ENCODE measurements at places on chromosomes 4 and X.

GRCh38 chr4:1547131-1547855 lies 136.8 kb downstream of the FAM53A start:
- no peak for DNase-seq

GRCh38 chr4:8248091-8248490 lies 21.5 kb upstream of the HTRA3 start:
- no peak for DNase-seq

GRCh38 chrX:133369065-133369464 lies 46.2 kb downstream of the GPC4 start:
- no peak for DNase-seq

DNA sequence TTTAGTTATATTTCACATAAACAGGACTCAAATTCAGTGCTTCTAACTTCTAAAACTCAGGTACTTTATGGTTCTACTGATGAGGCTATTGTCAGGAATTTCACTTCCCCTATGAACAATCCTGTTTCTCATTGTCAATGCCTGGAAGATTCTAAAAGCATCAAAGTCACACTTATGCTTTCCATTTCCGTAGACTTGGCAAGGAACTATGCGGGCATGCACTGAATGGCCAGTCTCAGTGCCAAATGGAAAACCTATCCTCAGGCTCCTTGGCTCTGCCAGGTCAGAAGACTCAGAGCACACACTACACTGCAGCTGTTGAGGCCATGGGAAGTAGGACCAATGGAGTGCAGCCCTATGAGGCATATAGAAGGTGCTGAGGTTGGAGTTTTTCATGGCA lies 97.0 kb upstream of the PTPN13 start:
- no peak for DNase-seq

DNA sequence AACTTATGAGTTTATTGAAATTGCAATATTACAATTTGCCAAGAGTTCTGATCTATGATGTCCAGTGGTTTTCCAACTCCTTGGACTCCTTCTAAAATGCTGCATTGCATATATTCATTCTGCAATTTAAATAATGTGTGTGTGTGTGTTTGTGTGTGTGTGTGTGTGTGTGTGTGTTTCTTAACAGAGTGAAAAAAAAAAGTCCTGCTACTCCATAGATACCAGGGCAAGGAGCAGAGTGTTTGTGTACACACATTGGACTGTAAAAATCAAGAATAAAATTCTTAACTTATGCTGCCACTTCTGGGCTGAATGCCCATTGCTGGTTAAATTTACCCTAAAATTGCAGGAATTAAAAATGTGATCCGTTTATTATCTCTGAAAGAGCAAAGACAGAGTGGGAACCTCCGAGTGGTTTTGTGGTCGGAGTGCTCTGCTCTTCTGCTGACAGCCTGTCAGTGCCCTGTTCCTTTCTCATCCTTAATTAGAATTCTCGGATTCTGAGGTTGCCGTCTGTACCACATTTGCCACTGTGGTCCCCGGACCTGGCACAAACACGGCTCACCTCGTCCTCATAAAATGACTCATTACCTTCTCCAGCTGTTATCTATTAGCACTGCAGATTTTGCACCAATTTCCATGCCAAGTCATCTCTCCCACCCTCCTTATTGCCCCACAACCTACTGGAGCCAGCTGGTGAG lies 355.5 kb downstream of the KCNIP4 start:
- DNase-seq: no peak

- no peak for DNase-seq
These were observed 247.4 kb downstream of the ADGRA3 start for GRCh38 chr4:22268350-22269025.

DNA sequence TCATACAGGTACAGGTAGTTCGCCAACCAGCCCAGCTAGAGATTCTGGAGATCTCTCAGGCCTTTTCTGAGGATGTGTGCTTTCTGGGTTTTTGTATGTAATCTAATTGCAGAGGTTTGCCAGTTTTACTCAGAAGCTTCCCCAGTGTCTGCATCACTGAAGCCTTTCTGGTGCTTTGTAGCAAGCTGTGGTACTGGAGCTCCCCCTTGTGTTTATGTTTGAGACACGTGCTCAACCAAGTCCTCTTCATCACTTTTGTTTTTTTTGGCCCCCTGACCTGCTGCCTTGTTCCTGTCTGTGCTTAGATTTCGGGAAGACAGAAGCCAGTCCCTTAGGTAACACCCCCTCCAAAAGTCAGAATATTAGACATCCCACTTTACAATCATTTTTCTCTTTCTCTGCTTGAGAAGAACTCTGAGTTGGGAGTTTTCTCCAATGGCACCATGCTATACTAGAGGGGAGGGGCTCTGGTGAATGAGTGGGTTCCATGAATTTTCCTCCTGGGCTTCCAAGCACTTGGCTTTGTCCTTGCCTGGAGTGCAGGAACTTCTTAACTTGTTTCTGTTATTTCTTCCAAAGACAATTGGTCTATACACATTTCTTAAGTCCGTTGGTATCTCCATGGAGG lies 128.4 kb upstream of the TBC1D9 start:
- peak; percentile 15 for DNase-seq

DNA sequence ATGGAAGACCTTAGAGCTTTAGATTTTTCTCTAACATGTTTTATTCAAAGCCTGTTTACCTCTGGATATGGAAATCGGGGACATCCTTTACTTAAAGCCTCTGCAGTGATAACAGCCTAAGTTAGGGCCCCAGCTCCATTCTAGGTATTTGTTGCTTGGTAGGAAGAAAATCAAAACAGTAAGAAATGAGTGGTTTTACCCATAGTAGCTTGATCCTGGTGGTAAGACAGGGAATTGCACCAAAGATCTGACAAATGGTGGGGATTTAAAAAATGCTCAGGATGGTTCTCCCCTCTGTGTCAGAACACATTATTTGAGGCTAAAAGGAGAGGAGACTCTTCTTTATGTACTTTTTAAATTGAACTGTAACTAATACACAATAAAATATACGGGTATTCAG lies 52.4 kb downstream of the AFF2 start:
- no peak for DNase-seq

DNA sequence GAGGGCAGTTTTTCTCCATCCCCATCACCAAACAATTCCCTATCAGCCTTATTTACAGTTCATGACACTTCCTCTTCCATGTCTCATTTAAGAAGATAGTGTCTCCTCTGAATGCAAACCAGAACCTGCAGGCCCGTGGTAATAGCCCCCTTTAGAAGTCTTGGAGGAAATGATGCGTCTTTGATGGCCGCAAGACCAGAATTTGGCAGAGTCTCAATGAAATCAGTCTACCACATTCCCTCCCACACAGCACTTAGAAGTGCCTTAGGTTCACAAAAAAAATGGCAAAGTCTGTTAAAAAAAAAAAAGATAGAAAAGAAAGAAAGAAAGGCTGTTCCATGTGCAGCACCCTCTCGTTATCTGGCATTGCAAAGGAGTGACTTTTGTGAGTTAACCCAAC lies 2.1 kb upstream of the KDR start:
- no peak for DNase-seq

DNA sequence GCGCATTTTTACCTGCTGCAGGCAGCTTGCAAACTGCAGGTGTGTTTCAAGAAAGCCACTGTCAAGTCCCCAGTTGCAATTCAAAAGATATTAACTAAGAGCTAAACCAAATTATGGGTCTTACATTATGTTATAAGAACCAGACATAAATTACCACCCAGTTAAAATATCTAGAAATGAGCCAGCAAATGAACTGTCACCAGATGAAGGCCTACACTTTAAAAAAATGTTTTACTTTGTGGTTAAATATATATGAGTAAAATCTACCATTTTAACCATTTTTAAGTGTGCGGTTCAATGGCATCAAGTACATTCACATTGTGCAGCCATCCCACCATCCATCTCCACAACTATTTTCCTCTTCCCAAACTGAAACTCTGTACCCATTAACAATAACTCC lies 32.0 kb upstream of the TMEM131L start:
- no peak for DNase-seq

GRCh38 chr4:3318561-3319021 lies 25.8 kb downstream of the RGS12 start:
- no peak for DNase-seq

DNA sequence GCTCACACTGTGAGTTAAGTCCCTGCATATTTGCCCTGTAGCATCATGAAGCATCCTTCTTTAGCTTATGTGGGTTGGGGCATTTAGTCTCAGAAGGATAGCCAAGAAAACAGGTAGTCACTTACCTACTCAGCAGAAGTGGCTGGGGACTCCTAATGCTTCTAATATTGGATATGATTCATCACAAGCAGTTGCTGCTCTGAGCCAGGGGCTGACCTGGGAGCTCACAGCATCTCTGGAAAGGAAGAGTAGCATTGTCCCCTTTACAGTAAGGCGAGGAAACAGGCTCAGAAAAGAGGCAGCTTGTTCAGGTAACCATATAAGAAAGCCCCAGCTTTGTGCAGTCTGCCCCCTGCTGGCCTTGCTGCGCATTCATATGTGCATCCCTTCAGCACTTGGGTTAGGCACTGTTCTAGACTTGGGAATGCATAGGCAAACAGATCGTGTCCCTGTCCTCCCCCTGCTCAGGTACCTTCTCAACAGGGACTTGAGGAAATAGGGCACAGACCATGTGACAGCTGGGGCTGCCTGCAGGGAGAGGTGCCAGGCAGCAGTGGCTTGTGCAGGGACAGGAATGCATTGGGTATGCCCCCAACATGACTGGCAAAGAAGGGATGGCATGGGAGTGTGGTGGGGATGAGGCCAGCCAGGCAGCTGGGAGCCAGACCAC lies 35.7 kb upstream of the TBC1D14 start:
- DNase-seq: peak; percentile 55

DNA sequence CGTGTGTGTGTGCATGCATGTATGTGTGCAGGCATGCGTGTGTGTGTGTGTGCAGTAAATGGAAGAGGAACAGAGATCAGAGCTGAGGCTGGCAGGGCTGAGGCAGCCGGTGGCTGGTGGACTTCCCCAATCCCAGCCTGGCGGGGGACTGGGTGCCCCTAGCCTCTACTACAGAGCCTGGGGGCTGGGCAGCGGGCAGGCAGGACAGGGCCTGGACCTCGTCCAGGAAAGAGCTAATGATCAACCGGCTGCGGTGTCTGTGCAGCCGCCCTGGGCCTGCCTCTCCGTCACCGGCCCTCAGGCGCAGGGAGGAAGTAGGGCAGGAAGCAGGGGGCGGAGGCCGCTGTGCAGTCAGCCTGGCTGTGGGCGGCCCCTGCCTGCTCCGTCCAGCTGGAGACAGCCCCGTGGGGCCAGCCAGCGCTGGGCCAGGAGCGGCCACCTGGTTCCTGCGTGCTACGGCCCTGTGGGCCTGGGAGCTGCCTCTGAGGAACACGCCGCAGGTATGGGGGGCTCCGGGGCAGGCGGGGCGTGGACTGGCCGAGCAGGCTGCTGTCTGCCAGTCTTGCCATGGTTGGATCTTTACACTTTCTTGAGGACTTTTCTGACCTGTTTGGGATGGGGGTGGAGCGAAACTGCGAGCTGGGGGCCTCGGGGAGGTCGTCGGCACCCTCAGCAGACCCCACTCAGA lies at the start of gene SH3TC1:
Gene SH3TC1, plus strand, starts transcription at position 385 of the 688 bp plus-strand sequence. CDS start 5,905 bp downstream, outside the sequence.
- peak; percentile 50 for DNase-seq

DNA sequence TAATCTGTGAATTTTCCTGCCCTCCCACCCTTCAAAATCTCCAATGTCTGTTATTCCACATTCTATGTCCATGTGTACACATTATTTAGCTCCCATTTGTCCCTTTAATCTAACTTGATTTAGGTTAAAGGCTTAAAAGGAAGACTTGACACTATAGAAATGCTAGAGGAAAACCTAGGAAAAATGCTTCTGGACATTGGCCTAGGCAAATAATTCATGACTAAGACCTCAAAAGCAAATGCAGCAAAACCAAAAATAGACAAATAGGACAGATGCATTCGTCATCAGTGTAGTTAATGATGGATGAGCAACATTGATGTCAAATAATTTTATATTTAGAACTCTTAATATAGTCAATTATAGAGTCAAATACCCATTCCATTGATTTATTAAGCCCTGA lies 36.9 kb downstream of the INTU start:
- DNase-seq: no peak

- peak; percentile 55 for DNase-seq
These were observed 18.0 kb upstream of the TMSB4X start for GRCh38 chrX:12956704-12957534.

DNA sequence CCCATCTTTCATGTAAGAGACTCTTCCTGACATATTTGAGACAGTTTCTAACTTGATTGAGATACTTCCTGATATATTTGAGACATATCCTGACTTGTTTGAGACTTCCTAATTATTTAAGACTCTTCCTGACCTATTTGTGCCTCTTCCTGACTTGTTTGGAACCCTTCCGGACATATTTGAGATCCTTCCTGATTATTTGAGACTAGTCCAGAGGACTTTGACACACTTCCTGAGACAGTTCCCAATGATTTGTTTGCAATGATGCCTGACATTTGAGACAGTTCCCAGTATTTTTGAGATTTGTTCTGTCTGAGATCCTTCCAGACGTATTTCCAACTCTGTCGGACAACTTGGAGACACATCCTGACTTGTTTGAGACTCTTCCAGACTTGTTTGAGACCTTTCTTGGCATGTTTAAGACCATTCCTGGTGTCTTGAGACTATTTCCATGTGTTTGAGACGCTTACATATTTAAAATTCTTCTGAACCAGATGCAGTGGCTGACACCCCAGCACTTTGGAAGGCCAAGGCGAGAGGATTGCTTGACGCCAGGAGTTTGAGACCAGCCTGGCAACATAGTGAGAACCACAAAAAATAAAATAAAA lies 118.9 kb upstream of the USP9X start:
- DNase-seq: no peak

DNA sequence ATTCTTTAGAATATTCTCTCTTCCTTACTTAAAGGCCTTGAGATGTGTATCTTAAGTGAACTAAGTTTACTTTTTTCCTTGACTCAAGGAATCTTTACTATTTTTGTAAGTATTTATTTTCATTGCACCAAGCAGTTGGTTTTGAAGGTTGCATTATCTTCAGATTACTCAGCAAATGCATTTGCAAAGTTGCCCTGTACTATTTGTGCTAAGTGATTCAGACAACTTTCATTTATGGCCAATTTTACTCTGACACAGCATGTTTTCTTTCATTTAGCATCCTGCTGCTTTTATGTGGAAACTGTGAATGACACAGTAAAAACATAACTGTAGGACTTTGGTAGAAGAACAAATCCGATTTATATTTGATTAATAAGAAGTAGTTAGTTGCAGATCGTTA lies 191.0 kb downstream of the CCSER1 start:
- DNase-seq: no peak

GRCh38 chrX:46588263-46588662 lies 14.7 kb downstream of the CHST7 start:
- DNase-seq: peak; percentile 18

DNA sequence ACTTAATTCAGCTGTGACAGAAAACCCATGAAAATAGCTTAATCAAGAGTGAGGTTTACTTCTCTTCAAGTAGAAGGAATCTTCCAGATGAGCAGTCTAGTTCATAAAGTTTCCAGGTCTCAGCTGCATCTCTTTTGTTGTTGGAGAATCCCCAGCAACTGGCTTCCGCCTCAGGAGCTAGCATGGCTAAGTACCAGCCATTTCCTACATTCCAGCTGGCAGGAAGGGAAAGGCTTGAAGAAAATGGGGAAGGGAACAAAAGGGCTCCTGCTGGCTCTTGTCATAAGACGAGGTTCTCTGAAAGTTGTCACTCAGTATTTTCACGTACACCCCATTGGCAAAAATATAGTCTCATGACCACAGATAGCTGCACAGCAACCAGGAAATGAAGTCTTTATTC lies 27.3 kb upstream of the TRIM2 start:
- DNase-seq: no peak

- no peak for DNase-seq
These were observed 58.9 kb downstream of the CPE start for GRCh38 chr4:165437691-165438090.

- DNase-seq: no peak
These were observed 119.3 kb downstream of the CRLF2 start for GRCh38 chrX:1093121-1093520.
